Stimulated activated CD8-positive, alpha-beta memory T cell treated with anti-CD3 and anti-CD28 coated beads, Interleukin-4, amount 100 ng/mL, for 4 hours (primary cell): ENCODE measurements at places on chromosomes 4 and X.

DNA sequence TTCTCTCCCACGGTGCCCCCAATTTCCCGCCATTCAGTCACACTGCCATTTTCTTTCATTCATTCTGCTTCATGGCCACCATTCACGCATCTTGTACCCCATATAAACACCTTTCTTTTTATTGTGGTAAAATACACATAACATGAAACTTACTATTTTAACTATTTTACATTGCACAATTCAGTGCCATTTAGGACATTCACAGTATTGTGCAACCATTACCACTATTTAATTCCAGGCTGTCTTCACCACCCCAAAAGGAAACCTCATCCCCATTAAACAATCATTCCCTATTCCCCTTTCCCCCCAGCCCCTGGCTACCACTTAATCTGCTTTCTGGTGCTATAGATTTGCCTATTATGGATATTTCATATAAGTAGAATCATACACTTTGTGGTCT is 15.9 kb downstream of the SPACA5 start:
- no peak for DNase-seq

GRCh38 chrX:31580227-31580626 is 508.4 kb upstream of the FTHL17 start:
- no peak for DNase-seq

DNA sequence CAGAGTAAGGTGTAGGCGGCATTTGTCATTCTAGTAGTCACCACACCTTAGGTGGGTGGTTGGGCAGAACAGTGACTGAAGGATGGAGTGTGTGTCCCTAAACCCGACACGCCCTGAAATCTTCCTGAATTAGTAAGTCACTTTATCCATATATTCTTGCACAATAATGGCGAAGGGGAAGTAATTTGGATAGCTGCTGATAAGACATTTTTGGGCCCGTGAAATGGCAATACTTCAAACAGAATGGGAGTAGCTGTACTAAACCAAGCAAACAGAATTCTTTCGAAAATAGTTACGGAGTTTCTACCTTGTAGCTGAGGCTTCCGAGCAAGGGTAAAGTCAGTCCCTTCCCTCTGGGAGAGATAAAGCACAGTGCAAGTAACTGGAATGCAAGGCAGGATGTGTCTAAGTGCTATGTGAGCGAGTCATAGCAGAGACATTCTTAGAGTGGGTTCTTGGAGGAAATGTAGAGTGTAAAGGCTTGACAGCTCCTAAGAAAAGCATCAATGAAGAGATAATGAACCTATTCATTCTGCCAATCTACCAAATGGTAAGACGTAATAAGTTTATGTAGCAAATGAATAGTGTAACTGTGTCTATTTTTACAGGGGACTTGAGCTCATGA is 72.8 kb downstream of the CLCN5 start:
- no peak for DNase-seq

- DNase-seq = no peak
Measured at GRCh38 chr4:3253808-3254207, 4.8 kb downstream of the MSANTD1 start.

- DNase-seq = no peak
Measured at GRCh38 chrX:134658760-134659023, 421 bp upstream of the PLAC1 start.

GRCh38 chr4:39365360-39365759 is 802 bp downstream of the RFC1 start:
- no peak for DNase-seq

GRCh38 chrX:389021-389441 is 2.3 kb upstream of the PPP2R3B start:
- no peak for DNase-seq

DNA sequence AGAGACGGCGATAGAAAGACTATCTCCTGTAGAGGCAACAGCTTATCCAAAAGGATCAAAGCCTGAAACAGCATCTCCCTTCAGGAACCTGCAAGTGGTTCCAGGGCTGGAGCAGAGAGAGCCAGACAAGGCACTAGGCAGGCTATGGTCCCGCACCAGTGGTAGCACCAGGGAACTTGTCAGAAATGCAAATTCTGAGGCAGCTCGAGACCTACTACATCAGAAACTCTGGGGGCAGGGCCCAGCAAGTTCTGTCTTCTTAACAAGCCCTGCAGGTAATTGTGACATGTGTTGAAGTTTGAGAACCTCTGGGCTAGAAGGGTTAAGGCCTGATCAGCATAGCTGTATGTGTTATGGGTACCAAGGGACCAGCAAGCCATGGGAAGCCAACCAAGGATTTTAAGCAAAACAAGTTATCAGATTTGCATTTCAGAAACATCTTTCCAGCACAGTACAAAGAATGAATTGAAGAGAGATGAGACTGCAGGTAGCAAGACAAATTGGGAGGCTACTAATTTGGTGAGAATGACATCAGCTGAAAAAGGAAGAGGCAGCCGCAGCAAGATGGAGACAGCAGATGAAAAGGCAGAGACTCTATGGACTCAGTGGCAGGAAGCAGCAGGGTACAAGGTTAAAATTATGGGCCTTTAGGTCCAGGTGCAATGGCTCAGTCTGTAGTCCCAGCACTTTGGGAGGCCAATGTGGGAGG is 139.7 kb downstream of the TSPAN5 start:
- DNase-seq = no peak

- DNase-seq = no peak
Measured at GRCh38 chr4:7379719-7380118, 55.0 kb downstream of the PSAPL1 start.

GRCh38 chrX:52923781-52924241 is 26.7 kb downstream of the FAM156B start:
- no peak for DNase-seq

- no peak for DNase-seq
Measured at GRCh38 chr4:146790515-146790914, 151.8 kb downstream of the POU4F2 start.

- no peak for DNase-seq
Measured at GRCh38 chr4:83725336-83726085, 189.6 kb downstream of the GPAT3 start.

- no peak for DNase-seq
Measured at GRCh38 chrX:130393451-130394074, 8.1 kb upstream of the GPR119 start.

GRCh38 chr4:8910100-8910821 is 38.6 kb upstream of the HMX1 start:
- DNase-seq = no peak

- DNase-seq = no peak
Measured at GRCh38 chr4:17605236-17605635, 9.2 kb upstream of the MED28 start.

GRCh38 chr4:86831262-86832130 is 17.7 kb downstream of the SLC10A6 start:
- DNase-seq = no peak

- no peak for DNase-seq
Measured at GRCh38 chrX:133444196-133444595, 28.9 kb upstream of the GPC4 start.

DNA sequence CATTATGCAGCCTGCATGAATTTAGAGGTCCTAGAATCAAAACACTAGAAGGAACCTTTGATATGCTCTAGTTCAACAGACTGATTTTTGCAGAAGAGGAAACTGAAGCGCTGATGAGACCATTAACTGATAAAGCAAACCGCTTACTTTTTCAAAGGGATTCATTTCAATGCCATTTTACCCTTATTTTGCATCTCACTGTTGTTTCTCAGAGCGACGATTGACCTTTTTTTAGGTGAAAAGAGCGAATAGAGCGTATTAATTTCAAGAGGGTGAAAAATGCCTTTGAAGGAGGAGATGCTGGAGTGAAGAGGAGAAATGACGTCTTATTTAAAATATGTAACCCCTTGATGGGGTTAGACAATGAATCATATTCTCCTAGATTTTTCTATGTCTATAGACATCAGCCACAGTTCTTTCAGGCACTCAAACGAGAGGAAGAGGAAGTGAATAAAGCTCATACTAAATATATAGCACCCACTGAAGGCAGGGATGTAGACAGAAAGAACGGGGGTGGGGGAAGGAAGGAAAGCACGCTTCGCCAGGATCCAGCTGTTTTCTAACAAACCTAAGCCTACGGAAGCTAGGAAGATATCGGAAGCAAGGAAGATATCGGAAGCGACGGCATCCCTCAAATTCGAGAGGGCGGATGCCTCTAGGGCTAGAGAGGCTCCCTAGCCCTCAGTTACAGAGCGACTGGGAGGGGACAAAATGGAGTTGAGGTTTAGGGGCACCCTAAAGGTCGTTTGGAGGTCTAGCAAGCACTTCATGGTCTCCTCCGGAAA is 848 bp downstream of the ACSL4 start:
- DNase-seq = no peak

GRCh38 chr4:76655566-76656479 is 220.8 kb downstream of the SHROOM3 start:
- DNase-seq = no peak

DNA sequence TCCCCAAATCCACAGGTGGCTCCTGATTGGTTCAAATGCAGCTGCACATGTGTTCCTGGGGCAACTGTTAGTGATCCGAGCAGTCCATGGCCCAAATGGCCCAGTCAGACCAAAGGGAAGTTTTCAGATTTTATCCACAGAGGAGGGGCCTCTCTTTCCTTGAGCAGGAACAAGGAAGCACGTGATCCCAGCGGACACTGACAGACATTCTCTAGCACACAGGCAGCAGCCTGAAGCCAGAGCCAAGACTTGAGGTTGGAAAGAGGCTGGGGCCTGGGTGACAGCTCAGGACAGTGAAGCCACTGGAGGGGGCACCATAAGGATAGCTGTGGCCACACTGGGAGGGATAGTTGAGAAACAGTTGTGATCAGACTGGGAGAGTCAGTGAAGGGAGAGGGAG is 3.5 kb upstream of the ZFP92 start:
- DNase-seq = no peak

DNA sequence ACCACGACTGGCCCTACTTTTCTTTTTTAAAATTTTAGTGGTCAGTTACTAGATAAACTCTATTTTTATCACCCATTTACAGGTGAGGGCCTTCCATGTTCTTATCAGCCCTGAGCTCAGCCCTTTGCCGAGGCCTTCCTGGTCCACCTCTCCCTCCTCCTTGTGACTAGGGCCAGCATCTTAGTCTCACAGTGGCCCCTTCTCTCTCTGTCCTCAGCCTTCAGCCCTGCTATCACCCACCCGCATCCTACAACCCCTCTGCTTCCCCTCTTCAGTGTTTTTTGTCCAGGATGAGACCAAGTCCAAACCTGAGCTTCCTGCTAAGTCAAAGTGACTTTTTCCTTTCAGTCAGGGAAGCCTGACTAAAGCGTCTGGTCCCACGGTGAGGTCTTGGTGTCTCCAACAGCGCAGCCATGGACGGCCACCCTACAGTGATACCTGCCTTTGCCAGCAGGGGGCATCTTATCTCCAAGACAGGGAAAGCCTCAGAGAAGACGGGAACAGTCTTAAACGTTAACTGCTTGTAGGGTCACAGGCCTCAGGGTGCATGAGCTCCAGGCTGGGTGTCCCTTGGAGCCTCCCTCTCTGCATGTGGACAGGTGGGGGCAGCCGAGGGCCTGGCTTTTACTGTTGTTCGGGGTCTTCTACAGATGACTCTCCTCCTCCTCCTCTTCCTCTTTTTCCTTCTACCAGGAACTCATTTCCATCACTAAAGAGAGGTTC is 11.7 kb upstream of the GAGE10 start:
- DNase-seq = peak; percentile 41

- no peak for DNase-seq
Measured at GRCh38 chrX:65677954-65678469, 10.6 kb downstream of the MSN start.

- no peak for DNase-seq
Measured at GRCh38 chr4:150395872-150396271, 186.1 kb upstream of the MAB21L2 start.

- peak; percentile 4 for DNase-seq
Measured at GRCh38 chrX:39577985-39578869, 519.5 kb downstream of the BCOR start.

DNA sequence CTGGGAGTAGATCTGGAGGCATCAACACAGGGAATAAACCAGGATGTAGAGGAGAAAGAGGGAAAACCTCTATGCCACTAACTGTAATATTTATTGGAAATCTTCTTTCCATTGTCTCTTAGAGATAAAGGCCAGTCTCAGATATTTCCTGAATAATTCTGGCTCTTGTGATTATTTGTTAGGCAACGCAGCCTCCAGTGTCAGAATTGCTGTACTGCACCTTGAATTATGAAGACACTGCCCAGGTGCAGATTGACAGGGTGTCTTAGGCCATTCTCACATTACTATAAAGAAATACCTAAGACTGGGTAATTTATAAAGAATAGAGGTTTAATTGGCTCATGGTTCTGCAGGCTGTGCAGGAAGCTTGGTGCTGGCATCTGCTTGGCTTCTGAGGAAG is 100.7 kb upstream of the ZDHHC15 start:
- DNase-seq = no peak

GRCh38 chr4:8095956-8096689 is 62.5 kb downstream of the ABLIM2 start:
- no peak for DNase-seq

DNA sequence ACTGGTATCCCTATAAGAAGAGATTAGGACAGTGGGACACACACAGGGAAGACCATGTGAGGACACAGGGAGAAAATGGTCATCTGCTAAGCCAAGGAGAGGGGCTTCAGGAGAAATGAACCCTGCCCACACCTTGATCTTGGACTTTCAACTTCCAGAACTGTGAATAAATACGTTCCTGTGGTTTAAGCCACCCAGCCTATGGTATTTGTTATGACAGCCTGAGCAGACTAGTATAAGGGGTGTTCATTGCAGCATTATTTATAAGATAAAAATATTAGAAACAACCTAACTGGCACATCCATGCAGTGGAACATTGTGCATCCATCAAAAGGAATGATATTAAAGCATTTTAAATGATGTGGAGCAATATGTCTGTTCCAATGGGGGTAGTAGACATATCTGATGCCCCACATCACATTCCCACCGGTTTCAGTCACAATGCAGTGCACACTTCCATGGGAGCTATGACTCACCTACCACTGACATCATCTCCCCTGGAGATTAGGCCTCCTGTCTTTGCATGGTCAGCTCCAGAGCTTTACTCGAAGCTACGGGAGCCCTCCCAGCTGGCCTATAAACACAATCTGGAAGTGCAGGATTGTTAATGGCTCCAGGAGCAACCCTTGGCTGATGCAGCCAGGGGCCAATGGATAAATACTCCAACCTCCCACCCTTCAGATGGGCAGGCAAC is 38.9 kb upstream of the MAMLD1 start:
- no peak for DNase-seq

DNA sequence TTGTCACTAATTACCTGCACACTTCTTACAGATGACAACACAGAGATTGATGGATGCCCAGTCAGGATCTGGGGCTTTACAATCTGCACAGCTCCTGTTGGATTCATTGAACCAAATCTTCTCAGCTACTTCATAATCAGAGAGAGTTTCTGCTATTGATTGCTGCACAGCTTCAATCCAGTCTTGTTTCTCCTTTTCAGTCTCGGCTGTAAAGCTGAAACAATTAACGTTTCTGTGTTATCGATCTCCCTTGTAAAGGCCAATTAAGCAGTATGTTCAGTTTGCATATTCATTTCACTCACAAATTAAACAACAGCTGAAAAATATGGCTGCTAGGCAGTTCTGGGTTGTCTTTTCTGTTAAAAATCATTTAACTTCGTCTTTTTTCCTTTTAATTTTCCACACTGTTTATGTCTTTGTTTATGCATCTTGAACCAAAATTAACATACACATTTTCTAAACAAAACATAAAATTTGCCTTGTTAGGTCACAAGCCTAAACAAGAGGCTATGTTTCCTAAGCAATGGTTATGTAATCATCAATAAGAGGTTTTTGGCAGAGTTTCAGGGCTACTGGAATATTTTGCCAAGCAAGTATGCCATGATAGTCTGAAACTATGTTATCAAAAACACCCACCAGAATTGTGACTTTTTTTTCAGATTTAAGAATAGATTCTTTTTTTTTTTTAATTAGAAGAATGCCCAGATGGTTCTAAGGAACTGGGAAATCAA is 79.2 kb downstream of the ARAP2 start:
- DNase-seq = no peak

GRCh38 chr4:105399532-105400161 is 74.2 kb downstream of the PPA2 start:
- DNase-seq = no peak
